ENCODE measurements at places on chromosomes 3 and 15.
A peak's percentile ranks its signal among the peaks of the same experiment; 100 is the strongest.

GRCh38 chr3:177948716-177949425 lies 587.4 kb upstream of the KCNMB2 start:
- no peak for DNase-seq

GRCh38 chr3:86914670-86915069 lies 76.3 kb downstream of the VGLL3 start:
- no peak for DNase-seq

DNA sequence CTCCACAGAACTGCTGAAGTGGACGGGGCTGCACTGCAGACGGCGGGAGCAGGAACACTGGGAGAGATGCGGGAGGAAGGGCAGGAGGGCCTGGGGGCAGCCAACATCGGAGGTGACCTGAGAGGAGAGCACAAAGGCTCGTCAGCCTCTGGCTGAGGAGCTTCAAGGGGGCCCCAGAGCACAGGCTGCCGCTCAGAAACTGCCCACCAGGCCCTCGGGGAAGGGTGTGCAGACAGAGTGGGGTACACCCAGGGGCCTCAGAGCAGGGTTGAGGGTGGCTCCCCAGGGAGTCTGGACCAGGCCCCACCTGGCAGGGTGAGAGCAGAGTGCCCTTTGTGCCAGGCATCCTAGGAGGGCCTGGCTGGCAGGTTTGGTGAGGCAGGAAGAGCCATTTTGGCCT lies 14.7 kb upstream of the RHO start:
- DNase-seq, result no peak

GRCh38 chr15:98682992-98683701 lies 34.8 kb downstream of the IGF1R start:
- no peak for DNase-seq

DNA sequence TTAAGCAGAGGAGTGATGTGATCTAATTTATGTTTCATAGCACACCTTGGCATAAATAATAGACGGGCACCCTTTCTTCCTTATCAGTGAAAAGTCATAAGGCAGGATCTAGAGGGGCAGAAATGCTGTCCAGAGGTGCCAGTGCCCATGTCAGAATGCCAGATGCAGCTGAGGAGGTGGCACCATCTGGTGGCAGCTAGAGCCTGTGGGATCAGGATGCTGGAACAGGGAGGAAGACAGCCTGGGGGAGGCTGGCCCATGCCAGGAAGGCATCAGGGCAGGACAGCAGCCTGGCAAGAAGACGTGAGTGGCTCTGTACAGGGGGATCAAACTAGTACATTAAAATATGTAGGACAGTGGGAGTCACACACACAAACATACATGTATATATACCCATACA lies 16.5 kb downstream of the MYH15 start:
- no peak for DNase-seq

DNA sequence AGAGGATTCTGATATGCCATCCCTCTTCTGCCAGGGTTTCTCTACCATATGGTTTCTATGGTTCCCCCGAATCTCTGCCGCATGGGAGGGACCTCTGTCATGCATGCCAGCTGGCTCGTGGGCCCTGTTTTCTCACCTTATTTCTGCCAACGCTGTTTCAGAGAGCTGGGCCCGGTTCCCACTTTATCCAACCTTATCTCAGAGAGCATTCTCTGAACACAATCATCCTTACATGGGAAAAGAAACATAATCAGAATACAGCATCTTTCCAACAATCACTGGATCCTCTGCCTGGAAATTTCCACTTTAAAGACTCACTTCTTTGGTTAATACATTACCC lies 234.5 kb upstream of the ZBTB20 start:
- DNase-seq, result peak; percentile 7
